Neural crest cell (in vitro differentiated cells): ENCODE measurements at places on chromosomes 2 and 18.
A peak's percentile ranks its signal among the peaks of the same experiment; 100 is the strongest.

- no peak overlapping the region for H3K4me3 ChIP-seq
- no peak overlapping the region for H3K27ac ChIP-seq
- no peak for DNase-seq
- H3K36me3 ChIP-seq: peaks cover 15% of the 10 kb centered on the region
These were observed 15.4 kb downstream of the SLC35F5 start for GRCh38 chr2:113741091-113741490.

DNA sequence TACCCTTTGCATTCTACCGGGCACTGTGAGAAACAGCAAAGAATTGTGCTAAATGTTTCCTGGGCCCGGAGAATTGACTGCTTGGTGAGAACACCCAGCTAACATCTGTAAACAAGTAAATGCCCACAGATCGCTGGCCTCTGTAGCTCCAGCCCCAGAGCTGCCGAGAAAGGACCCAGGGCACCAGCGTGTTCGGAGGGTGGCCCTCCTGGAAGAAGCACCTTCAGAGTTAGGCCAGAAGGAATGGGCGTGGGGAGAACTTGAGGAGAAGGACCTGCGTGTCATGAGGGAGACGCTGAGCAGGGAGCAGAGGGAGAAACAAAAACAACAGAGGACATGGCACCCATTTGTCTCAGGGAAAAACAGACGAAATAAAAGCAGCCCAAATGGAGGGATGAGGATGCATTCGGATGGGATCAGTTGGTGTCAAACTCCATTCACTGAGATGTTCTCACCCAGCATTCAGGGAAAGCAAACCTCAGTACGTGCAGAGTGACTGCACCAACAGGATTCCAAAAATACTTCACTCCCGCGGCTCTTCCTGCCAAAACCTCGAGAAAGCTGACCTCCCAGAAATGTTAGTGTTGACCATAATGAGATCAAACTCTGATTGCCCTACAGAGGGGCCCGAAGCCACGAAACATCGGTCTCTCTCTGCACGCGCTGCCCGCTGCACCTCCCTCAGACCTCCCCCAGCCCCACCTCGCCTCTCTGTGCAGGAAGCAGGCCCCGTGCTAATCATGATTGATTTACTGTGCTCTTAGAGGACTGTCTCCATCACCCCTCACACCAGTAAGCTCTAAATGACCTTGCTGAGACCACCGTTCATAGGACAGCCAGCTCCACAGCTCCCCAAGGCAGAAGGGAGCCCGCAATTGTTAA, 376.3 kb upstream of the SALL3 start:
- H3K4me3 ChIP-seq: no peak overlapping the region
- no peaks in the 10 kb centered on the region for H3K36me3 ChIP-seq
- no peaks in the 10 kb centered on the region for H3K27me3 ChIP-seq
- H3K27ac ChIP-seq: peak overlapping the region; percentile 17
- peaks cover 7% of the 10 kb centered on the region for H3K4me1 ChIP-seq

DNA sequence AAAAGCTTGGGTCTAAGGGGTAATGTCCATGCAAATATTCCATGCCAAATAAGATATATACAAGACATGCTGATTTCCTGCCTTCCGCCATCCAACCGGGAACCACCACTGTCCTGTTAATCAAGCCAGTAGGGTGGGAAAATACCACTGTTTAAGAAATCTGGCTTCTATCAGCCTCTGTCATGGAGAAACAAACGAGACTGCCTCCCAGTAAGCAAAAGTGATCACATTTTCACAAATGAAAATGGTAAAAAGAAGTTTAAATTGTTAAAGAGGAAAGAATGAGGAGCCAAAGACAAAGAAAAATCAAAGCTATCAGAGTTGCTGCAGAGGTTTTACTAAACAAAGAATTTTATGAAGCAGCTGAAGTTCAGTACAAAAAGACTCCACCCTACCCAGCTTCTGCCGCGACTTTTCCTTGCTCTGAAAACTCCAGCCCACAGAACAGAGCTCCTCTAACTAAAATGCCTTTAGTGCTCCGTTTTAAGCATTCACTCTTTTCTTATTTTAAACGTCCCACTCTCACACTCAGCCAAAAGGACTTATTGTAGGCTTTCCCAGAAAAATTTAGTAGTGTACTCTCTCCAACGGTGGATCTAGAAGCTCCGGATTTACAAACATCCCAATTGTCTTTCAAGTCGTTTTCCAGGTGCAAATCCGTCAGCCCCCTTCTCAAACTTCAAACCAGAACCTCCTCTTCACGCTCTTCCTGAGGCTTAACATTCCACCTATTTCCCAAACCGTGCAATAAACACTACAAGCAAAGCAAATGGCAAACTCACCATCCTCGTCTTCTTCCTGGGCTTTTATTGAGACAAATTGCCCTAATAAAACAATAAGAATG, 613 bp downstream of the COL5A2 start:
- peak overlapping the region; percentile 92 for H3K4me3 ChIP-seq

DNA sequence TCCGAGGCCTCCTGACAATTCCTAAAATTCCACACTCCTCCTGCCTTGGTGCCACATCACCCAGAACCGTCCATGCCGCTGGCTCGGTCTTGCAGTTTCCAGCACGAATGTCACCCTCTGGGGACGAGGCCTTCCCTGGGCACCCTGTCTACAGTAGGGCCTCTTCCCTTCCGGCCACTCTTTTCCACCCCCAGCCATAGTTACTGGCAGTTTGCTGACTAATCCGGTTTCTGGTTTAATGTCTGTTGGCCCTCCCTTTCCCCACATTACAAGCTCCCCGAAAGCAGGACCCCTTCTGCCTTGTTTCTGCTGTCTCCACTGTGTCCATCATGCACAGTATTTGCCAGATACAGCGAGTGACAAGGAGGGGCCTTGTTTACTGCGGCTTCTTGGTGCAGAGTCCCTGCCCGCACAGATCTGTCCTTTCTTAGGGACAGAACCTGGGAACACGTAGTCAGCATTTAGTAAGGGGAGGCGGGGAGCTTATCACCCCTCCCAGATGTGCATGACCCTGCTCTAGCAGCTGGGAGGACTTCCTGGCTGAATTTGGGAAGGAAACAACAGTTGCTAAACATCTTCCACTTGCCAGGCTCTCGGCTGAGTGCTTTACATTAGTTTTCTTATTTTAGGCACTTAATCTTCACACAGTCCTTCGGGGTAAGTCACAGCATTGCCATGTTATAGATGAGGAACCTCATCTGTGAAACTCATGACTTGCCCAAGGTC, 23.6 kb upstream of the CATIP start:
- no peak for DNase-seq
- H3K27ac ChIP-seq: peak overlapping the region; percentile 62
- no peak overlapping the region for H3K4me3 ChIP-seq
- H3K36me3 ChIP-seq: no peaks in the 10 kb centered on the region

DNA sequence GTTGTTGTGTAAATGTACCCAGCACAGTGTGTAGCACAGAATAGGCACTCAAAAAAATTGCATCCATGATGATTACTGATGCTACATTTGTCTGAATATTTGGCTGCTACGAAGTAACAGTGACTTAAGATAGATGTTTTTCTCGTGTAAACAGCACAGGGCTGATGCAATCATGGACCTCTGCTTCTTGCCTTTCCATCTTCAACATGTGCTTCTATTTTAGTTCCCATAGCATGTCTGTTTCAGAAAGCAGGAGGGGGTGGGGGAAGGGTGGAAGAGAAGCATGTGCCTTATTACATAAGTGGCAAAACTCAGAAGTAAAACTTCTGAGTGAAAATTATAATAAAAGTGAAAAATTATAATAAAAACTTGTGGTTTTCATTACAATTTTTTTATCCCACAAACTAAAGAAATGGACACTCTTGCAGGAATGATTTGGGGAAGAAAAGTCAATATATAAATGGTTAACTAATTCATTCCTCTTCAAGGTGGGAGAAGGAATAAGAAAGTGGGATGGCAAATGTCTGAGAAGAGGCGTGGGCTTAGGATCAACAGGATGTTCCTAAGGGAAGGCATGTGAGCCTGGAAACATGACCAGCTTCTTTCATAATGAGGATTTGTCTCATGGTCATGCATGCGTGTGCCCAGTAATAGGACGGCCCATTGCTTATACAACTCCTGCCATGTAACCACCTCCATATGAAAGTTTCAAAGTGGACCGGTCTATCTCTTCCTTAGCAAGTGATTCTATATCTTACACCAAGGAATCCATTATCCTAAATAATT, 27.2 kb downstream of the CCBE1 start:
- H3K36me3 ChIP-seq: no peaks in the 10 kb centered on the region
- peaks cover 6% of the 10 kb centered on the region for H3K4me1 ChIP-seq
- no peaks in the 10 kb centered on the region for H3K27me3 ChIP-seq
- DNase-seq: no peak
- no peak overlapping the region for H3K4me3 ChIP-seq

- no peaks in the 10 kb centered on the region for H3K36me3 ChIP-seq
- H3K27ac ChIP-seq: no peak overlapping the region
- no peaks in the 10 kb centered on the region for H3K4me1 ChIP-seq
- no peak for DNase-seq
- no peaks in the 10 kb centered on the region for H3K27me3 ChIP-seq
- H3K4me3 ChIP-seq: no peak overlapping the region
These were observed 171.8 kb downstream of the CYRIA start for GRCh38 chr2:16493788-16494187.
